ENCODE measurements at places on chromosomes 2 and 18.

- DNase-seq = no peak
These were observed 49.0 kb upstream of the EPAS1 start for GRCh38 chr2:46248171-46248570.

DNA sequence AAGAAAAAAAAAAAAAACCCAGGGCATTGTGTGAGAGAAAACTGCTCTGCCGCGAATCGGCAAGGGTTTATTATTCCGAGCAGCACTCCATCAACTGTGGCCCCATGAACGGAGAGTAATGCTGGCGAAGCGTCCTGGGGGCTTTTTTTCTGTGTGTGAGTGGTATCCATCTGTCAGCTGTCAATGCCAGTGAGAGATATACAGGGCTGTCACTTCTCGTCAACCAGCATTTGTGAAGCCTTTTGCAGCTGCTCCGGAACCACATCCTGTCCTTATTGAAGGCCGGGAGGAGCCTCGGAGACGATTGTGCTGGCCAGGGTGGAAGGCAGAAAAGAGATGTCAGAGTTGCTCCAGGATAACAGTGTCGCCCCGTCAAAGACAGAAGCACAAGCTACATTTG lies 356.9 kb upstream of the SMIM21 start:
- no peak for DNase-seq

DNA sequence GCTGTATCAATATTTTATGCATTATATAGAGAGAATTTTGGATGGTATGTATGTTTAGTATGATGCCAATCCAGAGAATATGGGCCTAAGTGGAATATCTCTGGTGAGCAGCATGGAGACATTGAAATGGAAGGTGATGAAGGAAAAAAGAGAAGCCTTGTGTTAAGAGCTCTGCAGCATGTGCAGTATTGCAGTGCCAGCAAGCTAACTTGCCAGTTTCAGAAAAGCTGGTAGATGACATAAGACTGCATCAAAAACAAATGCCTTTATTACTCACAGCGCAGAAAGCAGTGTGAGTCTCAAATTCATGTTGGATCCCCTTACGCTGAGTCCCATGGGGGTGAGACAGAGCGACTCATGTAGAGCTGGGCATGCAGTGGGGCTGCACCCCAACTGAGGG lies 280.2 kb downstream of the CTNNA2 start:
- DNase-seq = no peak

- no peak for DNase-seq
These were observed 186.8 kb downstream of the ZNF521 start for GRCh38 chr18:25164848-25165811.

- no peak for DNase-seq
These were observed 194.5 kb downstream of the EPHA4 start for GRCh38 chr2:221377597-221377996.

DNA sequence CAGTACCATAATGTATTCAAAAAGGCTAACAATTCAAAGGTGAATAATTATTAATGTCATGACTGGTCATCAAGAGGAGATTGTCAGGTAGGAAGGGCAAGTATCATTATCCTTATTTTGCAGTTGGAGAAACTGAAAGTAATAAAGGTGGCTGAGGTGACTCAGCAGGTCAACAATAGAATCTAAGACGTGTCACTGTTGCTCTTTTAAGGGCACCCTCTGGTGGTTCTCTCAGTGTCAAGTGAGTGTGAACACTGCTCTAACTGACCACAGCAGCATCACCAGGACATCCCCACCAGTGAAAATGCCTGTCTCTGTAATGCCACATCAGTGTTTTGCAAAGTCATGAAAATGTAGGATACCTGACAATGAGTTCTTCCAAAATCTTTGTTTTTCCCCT lies 69.7 kb downstream of the DCC start:
- no peak for DNase-seq

GRCh38 chr2:178731300-178731699 lies 75.9 kb downstream of the TTN start:
- no peak for DNase-seq

- no peak for DNase-seq
These were observed 10.1 kb downstream of the MYO1B start for GRCh38 chr2:191255271-191255670.

GRCh38 chr2:170227951-170228350 lies 50.0 kb downstream of the MYO3B start:
- DNase-seq = no peak

DNA sequence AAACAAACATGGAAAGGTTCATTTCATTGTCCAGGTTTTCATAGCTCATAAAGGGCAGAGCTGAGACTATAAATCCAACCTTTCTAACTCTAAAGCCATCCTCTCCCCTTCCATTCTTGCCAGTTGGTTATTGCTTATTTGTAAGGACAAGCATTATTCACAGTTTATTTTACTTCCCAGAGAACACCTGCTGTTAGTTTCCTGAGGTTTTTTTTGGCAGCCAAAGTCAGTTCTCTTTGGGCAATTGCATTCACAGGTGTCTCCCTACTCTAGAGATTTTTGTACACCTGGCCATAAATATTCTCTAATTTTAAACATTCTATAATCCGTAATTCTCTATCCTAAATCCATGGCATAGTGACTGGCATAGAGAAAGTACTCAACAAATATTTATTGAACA lies 87.3 kb upstream of the SPHKAP start:
- no peak for DNase-seq

- no peak for DNase-seq
These were observed 2.0 kb downstream of the SLC14A2 start for GRCh38 chr18:45617284-45617683.

GRCh38 chr2:231321556-231322334 lies 73.8 kb upstream of the B3GNT7 start:
- DNase-seq = no peak

- DNase-seq = no peak
These were observed 31.3 kb upstream of the LRATD1 start for GRCh38 chr2:14601156-14601770.
